ENCODE measurements at places on chromosomes 7 and 10.
A peak's percentile ranks its signal among the peaks of the same experiment; 100 is the strongest.

DNA sequence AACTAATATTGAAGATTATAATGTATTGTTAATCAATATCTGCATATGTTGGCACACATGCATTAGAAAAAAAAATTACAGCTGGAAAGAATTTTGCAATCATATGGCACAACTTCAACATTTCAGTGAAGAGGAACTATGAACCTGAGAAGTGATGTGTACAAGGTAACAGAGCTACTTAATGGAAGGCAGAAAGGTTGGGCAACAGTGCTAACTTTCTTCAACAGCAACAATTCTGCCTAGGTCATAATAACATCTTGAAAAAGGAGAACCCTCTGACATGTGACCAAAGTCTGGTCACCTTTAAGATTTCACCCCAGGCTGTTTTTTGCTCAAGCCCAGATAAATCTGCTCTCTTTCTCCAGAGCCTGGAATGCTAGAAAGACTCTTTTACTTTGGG is 47.9 kb upstream of the SKAP2 start:
- no peak for DNase-seq

DNA sequence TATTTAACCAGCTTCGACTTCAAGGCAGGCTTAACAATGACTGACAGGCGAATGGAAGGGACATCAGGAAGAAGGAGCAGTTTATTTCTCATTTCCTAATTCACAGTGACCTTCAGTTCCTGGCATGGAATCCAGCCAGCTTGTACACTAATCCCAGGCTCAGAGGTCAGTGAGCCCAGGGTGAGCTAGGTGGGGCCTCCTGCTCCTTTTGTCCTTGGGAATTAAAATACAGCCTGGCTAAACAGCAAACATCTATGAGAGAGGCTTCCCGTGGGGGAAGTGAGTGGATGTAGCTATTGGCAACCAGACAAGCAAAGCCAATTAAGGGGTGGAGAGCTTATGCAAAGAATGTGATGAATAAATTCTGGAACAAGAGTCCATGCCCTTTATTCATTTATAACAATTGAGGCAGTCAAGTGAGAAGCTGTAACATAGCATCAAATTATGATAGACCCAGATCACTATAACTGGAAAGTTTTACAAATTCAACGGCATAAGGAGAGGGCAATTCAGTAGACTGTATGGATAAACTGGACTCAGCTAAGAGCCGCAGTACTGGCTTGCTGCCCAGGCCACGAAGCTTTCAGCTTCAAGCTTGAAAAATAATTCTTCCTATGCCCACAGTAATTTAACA is 57.1 kb downstream of the STK17A start:
- DNase-seq = no peak

DNA sequence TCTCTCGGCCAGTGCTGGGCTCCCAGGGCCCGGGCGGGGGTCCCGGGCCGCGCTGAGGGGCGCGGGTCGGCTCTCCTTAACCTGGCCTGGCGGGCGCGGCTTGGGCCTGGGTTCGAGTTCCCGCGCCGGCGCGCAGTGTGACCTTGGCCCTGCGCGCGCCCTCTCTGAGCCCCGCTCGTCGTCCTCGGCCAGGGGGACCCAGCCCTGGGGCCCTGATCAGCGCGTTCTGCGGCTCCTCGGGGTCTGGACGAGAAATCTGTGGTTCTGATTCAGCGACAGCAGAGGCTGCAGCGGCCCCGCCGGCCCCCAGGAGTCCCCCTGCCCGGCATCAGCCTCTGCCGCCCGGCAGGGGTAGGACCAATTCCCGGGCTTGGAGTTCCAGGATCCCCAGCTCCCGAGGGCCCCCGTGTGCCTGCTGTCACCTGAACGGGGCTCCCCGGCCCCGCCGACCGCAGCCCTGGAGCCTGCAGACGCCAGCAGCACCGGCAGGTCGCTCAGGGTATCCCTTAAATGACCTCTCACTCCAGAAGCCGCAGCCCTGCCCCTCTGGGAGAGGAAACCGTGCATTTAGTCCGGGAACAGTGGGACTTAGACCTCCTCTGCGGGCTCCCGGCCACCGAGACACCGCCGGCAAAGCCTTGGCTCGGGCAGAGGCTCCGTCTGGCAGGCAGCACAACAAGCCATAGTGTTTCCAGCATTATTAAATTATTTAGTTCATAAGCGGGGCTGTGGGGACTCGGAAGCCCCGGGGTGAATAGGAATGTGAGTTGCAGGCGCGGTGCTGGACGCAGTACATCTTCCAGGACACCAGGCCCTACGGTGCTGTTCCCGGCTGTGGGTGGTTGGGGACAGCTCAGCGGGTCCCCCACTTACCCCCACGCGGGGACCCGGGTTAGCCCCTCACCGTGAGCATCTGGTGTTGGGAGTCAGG is 572 bp downstream of the CHST12 start:
- peak; percentile 11 for DNase-seq

DNA sequence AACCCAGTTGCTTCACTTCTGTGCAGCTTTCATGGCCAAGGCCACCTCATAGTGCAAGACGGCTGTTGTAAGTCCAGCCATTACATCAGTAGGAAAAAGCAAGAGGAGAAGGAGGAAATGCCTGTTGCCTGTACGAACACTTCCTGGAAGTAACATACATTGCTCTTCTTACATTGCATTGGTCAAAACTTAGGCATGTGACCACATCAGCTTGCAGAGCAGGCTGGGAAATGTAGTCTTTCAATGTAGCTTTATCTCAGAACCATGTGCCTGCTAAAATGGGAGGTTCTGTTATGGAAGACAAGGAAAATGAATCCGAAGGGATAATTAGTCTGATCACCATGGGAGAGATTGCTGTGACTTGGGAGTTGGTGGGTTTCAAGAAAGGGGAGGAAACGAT is 4.3 kb downstream of the SLC29A3 start:
- no peak for DNase-seq

- no peak for DNase-seq
These were observed 208.6 kb upstream of the KIAA1217 start for GRCh38 chr10:24000271-24000813.

DNA sequence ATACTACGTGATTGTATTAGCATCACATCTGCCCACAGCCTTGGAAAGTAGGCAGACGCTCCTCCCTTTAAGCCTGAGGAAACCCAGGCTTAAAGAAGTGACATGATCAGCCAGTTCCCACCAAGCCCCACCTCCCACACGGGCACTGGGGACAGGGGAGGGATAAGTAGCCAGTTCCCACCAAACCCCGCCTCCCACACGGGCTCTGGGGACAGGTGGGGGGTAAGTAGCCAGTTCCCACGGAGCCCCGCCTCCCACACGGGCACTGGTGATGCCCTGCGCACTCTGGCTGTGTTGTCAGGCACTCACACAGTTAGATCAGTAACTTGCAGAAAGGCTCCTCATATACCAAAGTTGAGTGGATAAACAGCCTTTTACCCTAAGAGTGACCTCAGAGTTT is 606.8 kb downstream of the PTPRN2 start:
- no peak for DNase-seq

GRCh38 chr7:139594911-139595476 is 71.5 kb downstream of the CLEC2L start:
- DNase-seq = no peak

GRCh38 chr7:2354939-2355704 is 495 bp downstream of the EIF3B start:
- DNase-seq = no peak

- no peak for DNase-seq
These were observed 24.1 kb upstream of the C10orf71 start for GRCh38 chr10:49274886-49275285.

GRCh38 chr7:75967487-75967997 is 26.9 kb downstream of the TMEM120A start:
- no peak for DNase-seq

DNA sequence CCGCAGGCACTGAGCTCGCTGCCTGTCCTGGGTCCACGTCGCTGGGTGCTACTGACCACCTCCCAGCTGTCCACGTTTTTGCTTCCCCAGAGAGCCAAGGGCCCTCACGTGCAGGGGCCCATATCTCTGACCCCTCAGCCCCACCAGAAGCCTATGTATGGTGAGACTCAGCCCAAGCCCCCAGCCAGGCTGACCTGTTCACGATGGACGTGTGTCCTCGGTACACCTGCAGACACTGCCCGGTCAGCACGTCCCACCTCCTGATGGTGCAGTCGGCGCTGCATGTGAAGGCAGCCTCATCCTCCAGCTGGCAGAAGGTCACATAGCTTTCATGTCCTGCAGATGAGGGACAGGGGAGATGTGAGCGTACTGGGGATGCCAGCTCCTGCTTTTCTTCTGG is 9.9 kb downstream of the WDR86 start:
- DNase-seq = no peak

DNA sequence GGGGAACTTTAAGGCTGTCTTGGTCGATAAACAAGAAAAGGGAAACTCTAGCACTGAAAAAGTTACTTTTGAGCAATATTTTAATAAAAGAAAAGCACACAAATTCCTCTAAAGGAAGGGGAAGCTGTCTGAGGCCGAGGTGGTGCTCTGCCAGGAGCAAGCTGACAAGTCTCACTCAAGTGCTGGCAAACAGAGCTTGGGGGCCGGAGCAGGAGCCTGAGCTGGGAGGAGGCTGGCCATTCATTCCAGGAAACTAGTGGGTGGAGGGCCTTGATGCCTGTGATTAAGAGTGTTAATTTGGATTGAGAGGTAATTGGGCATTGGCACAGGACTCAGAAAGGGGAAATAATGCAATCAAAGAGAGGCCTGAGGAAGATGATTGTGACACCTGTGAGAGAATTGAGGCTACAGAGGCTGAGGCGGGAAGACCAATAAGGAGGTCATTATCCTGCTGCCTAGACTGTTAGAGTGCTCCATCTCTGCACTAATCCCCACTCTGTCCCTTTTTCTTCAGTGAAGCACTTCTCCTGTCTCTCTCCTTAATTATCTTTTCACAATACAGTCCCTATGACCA is 154.9 kb upstream of the COL1A2 start:
- DNase-seq = no peak

GRCh38 chr7:102390697-102391484 is 5.3 kb upstream of the PRKRIP1 start:
- peak; percentile 56 for DNase-seq

DNA sequence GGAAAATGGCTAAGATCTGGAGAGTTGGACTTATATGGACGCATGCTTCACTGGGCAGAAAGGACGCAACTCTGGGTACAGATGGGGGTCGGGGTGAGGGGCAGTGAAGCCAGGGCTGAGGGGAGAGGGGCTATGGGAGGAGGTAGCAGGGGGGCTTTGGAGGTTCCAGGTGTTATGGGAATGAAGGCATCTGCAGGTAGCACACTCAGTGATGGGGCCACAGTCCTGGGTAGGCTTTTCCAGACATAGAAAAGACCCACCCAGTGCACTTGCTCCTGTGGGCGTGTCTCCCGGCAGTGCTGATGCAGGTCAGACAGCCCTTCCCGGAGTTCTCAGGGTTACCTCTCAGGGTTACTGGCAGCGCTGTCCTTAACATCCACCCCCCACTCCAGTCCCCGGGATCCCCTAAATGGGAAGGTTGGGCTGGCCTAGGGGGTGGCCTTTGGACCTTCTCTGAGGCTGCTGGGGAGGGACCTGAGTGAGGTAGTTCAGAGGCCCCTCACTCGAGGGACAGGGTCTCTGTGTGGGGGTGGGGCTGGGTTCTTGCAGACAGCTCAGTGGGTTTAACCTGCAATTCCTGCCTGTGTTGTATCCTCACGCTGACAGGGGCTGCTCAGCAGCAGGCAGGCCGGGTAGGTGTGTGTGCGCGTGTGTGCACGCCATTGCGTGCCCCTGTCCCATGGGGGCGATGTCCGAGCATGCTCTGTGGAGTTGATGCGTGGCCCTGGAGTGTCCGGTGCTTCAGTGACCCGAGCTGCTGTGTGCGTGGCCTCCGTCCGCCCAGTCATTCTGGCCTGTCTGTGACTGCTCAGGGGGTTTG is 6.2 kb downstream of the ZYX start:
- no peak for DNase-seq

- DNase-seq = no peak
These were observed 184.3 kb downstream of the ADRA2A start for GRCh38 chr10:111261081-111261615.

- DNase-seq = peak; percentile 79
These were observed 88.0 kb downstream of the CREM start for GRCh38 chr10:35214607-35215020.

GRCh38 chr10:44316187-44316921 is 68.5 kb downstream of the CXCL12 start:
- no peak for DNase-seq

DNA sequence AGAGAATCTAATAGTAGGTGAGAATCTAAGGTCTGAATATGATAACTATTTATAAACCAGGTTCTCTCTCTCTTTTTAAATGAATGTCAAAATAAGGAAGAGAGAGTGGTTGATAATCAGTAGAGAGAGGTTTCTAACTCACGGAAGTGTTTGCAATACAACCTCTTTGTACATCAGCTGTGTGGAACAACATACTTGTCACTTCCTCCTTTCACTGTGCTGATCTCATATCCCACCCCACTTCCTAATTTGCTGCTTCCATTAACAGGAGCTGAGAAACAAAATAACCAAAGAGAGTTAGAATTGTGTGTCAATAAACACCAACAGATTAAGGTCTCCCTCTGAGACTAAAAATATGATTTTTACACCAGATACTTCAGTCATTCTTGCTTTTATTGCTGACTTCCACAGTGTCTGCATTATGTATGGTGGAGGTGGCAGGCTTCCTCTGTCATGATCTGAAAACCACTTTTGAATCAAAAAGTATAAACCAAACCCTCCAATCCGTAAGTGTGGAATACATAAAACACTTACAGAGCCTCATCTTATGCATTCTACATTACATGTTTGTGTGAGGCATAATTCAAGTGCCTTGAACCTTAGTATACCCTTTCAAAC is 25.0 kb downstream of the CACUL1 start:
- DNase-seq = no peak

DNA sequence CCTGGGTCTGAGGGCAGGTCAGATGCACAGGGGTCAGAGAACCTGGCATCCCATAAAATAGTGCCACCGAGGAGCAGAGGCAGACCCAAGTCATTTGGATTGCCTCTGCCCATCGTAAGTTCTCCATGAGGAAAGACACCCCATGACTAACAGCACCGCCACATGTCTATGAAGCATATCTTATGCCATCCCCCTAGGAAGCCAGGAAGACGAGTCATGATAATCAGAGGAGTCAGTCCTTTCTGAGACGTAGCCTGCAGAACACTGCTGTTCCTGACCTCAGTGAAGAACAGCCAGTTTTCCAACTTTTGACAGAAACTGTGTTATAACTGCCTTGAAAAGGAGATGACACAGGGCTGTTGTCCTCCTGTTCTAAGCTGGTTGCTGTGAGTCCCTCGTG is 51.2 kb downstream of the INSYN2A start:
- DNase-seq = no peak

GRCh38 chr7:142440219-142440905 is 182.5 kb upstream of the PRSS58 start:
- DNase-seq = no peak

- DNase-seq = no peak
These were observed 1.3 kb downstream of the BHLHA15 start for GRCh38 chr7:98212532-98213041.

GRCh38 chr7:41732843-41733306 is 30.0 kb upstream of the INHBA start:
- no peak for DNase-seq

All from caudate nucleus (tissue), 63 donors.